ENCODE measurements at places on chromosomes 12 and 14.
A peak's percentile ranks its signal among the peaks of the same experiment; 100 is the strongest.

GRCh38 chr12:123388177-123388950 lies 4.4 kb downstream of the KMT5A start:
- DNase-seq: peak; percentile 83

- DNase-seq: no peak
These were observed 1132.3 kb upstream of the FLRT2 start for GRCh38 chr14:84397631-84398030.

DNA sequence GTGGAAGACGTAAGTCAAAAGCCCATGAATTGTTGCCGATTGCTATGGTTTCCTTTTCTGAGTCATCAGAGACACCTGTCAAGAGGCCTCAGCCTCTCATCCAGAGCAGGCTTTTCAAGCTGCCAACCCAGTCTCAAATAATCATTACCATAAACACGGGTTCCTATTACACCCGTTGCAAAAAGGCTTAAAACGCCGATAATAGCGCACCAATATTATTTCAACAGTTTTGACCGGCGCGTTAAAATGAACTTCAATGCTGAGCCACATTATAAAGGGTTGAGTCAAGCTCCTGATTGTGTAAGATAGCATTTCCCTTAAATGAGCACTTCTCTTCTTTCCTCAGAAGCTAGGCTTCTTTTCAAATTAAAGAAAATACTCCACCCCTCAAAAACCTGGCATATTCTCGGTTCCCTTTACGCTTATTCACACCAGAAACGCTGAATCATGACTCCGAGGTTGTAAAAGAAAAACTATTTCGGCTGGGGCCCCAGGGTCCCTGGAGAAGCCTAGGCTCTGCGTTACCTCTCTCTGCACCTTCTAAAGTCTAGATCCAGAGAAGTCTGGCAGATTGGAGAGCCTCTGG lies 1.4 kb downstream of the TMTC1 start:
- no peak for DNase-seq

DNA sequence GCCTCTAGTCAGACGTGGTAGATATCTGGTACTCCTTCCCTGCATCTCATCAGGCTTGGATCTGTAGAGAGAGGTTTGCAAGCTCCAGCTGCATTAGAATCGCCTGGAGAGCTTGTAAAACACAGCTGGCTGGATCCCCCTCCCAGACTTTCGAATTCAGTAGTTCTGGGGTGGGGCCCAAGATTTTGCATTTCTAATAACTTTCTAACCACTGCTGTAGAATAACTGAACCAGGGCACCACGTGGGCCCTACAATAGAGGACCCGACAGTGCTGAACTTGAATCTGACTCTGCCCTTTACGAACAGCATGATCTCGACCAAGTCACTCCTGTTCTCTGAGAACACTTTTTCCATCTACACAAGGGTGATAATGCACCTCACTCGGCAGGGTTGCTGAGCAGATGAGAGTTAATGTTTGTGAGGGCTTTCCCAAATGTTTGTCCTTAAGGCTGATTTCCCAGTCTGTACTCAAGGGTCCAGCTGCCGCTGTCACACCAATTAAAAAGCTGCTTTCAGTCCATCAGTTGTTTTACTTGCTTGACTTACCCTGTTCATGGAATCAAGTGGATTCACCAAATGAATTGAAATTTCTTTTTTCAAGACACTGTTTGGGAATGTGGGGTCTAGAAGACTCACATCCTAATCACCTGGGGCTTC lies 86.6 kb upstream of the SLC24A4 start:
- no peak for DNase-seq

- DNase-seq: peak; percentile 21
These were observed 8.8 kb upstream of the CEP170B start for GRCh38 chr14:104856157-104856868.

DNA sequence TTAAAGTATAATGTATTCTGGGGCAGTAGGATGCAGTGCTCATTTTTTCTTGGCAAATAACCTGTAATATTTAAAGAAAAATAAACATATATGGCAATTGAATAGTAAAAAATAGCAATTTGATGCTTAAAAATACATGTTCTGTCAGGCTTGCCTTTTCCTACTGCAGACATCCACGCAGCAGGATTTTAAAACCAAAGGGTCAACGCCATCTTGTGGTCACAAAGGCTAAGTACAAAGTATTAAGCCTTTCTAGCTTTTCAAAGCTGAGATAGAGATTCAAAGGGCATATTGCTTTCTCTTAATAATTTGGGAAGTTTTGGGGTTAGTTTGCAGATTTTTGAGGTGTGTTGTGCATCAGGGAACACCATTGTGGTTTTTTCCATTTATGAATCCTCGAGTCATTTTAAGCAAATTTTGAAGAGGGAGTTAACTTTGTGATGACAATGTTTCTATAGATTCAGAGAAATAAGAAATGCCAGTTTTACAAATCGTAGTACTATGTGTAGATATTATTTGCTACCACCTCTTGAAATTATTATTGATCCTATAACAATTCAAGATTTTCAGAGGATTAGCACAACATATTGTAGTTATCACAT lies 4.7 kb upstream of the CCER1 start:
- DNase-seq: no peak
